Activated T-cell treated with anti-CD3 and anti-CD28 coated beads, Interleukin-2, amount 50 U/mL, for 48 hours (primary cell): ENCODE measurements at places on chromosomes 12 and 14.
A peak's percentile ranks its signal among the peaks of the same experiment; 100 is the strongest.

- DNase-seq: no peak
These were observed 52.4 kb downstream of the ANAPC7 start for GRCh38 chr12:110351119-110351518.

DNA sequence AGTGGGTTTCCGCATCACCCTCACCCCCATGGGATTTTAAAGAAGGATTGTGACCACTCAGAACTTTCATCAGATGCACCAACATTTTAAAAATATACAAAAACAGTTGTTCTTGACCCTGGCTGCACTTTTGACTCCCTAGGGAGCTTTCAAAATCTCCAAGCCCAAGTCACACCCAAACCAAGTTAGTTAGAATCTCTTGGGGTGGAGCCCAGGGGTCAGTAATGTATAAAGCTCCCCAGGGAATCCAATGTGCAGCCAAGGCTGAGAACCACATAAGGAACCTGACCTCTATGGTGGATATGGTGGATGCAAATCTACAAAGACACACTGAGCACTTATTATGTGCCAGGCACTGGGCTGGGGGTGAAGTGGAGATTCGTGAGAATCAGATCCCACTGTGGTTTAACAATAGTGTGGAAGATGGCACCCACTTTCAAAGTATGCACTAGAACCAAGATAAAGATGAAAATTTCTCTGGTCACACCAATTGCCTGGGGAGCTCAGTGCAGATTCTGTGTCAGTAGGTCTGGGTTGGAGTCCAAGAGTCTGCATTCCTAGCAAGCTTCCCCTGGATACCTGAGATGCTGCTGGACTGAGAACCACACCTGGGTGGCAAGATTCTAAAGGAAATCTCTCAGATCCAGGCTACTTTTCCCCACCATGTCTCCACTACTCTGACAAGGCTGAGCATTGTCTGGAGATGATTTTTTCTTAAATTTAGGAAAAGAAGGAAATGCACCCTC lies 18.9 kb upstream of the CMKLR1 start:
- no peak for DNase-seq

DNA sequence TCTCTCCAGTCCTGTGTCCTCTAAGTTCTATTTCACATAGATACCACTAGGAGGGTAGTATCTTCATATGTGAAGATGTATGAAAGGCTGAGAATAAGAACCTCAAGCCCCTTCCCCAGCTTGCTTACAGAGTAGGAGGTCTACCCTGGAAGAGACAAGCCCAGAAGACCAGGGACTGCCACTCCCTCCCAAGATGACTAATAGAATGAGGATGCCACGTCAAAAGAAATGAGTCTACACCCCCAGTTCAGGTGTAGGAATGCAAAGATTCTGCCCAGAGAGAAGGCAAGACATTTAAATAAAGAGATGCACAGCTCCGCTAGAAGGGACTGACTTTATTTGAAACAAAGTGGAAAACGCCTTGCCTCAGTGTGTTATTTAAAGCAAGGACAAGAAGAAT lies 1006.0 kb upstream of the USP15 start:
- no peak for DNase-seq

- no peak for DNase-seq
These were observed 20.0 kb downstream of the UTP20 start for GRCh38 chr12:101299931-101300330.

- no peak for DNase-seq
These were observed 70.7 kb upstream of the PSMA6 start for GRCh38 chr14:35221462-35221861.

GRCh38 chr14:52906141-52906601 lies 44.7 kb downstream of the FERMT2 start:
- DNase-seq: no peak

GRCh38 chr12:127249428-127249827 lies 1017.5 kb upstream of the TMEM132C start:
- no peak for DNase-seq

GRCh38 chr14:99892406-99892805 lies 99.2 kb downstream of the EML1 start:
- no peak for DNase-seq

- no peak for DNase-seq
These were observed 191.8 kb downstream of the DACT1 start for GRCh38 chr14:58829594-58829993.

GRCh38 chr12:15453613-15454012 lies 131.3 kb downstream of the PTPRO start:
- no peak for DNase-seq

DNA sequence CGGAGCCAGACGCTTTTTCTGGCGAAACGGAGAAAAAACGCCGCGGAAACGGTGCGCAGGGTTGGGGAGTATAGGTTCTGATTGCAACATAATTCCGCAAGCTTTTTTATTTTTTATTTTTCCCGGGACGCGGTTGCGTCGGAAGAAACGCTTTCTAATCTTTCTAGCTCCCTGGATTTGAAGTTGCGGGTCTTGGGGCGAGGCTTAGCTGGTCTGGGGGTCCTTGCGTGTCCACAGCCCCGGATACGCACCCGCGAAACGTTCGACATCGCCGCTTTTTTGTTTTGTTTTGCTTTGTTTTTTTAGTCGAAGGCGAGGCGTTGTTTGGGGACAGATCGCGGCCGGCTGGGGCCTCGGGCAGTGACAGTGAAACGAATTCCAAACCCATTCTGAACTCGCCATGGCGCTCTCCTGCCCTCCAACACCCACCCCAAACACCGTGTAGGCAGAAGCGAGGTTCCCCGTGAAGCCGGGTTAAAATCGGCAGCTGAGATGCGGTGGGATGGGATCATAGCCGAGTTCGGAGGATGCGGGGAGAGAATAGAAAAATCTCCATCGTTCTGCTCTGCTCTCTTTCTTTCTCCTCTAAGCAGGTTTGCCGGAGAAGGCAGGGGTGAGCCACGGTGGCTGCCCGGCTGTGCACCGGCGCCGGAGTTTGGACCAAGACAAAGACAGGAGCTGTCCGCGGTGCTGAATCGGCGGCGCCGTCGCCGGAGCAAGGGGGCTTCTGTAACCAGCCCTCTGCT lies 8.1 kb upstream of the LHX5 start:
- DNase-seq: peak; percentile 59

DNA sequence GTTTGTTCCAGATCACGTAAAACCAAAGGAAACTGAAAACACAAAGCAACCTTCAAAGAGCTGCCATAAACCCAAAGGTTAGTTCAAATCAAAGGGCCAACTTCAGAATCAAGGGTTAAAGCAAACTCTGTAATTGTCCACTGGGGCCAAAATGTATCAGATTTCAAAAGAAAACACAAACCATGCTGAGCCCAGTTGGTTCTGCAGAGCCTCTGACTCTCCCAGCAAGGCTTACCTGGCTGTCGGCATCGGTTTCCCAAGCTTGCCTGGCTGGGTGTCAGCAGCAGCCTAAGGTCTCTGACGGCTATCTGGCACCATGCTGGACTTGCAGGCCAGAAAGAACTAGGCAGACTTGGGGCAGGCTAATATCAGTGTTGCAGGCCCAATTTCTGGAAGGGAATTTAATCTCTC lies 125.3 kb downstream of the DAD1 start:
- no peak for DNase-seq

- DNase-seq: no peak
These were observed 174.4 kb downstream of the FOXA1 start for GRCh38 chr14:37420622-37421021.

DNA sequence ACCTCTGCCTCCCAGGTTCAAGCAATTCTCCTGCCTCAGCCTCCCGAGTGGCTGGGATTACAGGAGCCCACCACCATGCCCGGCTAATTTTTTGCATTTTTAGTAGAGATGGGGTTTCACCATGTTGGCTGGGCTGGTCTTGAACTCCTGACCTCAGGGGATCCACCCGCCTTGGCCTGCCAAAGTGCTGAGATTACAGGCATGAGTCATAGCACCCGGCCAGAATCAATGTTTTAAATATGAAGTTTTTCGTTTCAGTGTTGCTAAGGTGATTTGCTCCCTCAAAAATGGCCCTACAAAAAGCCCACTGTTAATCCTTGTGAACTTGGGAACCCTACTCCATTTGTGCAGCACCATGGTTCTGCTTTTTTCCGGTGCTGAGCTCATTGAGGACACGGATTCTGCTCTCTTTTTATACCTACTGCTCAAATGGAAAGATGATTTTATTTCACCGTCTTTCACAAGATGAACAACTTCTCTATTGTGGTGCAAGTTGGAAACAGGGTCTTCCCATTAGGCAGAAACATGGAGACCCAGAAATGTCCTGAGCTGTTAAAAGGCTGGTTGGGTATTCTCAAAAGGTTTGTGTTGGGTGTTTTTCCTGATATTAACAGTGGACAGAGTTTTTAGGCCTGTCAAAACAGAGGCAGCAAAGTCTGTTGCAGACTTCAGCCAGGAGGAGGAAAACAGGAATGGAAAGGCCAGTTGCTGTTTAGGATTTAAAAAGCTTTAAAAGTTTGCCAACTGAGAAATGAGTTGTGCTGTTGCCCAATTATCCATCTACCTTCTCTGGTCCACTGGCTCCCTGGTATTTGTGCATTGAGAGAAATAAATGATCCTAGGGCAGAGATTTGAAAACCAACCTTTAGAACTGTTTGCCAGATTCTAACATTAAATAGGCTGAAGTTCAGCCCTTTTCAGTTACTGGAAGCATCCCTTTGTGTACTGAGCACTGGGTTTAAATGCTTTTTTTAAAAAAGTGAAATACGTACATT lies 85.8 kb downstream of the ATP23 start:
- no peak for DNase-seq

GRCh38 chr12:66960704-66961690 lies 282.1 kb upstream of the GRIP1 start:
- no peak for DNase-seq

- no peak for DNase-seq
These were observed 17.1 kb downstream of the LMO3 start for GRCh38 chr12:16588812-16589211.

DNA sequence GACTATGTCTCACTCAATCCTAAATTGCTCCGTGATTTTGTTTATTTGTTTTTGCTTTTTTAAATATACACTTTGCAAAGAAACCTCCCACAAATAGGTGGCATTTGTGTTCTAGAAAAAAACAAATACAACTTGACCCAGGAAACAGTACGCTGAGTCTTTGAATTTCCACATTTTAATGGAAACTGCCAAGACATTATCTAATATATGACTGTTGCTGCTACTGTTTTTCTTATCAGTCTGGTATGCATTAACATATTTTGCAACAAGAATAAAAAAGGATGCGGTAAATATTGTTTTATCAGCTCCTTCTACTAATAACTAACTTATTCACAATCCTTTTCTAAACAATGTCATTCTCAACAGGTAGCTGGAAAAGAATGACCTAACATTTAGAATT lies 187.4 kb downstream of the LRIG3 start:
- no peak for DNase-seq

DNA sequence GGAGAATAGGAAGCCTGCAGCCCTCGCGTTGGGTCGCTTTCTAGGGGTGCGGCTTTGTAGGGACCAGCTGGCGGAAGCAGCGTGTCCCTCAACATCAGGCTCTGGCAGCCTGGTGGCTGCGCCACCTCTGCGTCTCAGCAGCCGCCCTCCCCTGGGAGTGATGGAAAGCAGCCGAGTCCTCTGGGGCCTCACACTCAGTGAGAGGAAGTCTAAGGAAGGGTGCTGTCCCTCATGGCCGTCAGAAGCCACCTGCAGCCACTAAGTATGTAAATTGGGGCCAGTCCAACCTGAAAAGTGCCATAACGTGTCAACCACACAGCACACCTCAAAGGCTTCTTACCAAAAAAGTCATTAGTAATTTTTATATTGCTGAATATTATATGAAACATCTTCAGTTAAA lies 80.3 kb downstream of the WDR20 start:
- DNase-seq: no peak

- DNase-seq: no peak
These were observed 10.5 kb upstream of the B4GALNT3 start for GRCh38 chr12:449203-449602.

DNA sequence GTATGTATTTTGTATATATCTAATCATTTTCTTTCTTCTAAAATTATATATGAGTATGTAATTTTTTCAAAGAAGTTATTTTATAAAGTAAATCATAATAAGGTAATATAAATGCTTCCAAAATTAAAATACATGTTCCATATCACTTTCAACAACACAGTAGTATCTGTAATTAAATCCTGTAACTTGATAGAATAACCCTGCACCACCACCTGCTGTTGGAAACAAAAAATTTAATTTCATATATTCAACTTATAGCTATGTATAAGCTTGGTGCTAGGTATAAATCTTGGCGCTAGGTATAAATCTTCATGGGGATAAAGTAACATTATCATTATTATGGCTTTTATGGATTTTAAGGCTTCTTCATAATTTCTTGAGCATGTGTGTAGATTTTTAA lies 149.7 kb upstream of the DCN start:
- no peak for DNase-seq

DNA sequence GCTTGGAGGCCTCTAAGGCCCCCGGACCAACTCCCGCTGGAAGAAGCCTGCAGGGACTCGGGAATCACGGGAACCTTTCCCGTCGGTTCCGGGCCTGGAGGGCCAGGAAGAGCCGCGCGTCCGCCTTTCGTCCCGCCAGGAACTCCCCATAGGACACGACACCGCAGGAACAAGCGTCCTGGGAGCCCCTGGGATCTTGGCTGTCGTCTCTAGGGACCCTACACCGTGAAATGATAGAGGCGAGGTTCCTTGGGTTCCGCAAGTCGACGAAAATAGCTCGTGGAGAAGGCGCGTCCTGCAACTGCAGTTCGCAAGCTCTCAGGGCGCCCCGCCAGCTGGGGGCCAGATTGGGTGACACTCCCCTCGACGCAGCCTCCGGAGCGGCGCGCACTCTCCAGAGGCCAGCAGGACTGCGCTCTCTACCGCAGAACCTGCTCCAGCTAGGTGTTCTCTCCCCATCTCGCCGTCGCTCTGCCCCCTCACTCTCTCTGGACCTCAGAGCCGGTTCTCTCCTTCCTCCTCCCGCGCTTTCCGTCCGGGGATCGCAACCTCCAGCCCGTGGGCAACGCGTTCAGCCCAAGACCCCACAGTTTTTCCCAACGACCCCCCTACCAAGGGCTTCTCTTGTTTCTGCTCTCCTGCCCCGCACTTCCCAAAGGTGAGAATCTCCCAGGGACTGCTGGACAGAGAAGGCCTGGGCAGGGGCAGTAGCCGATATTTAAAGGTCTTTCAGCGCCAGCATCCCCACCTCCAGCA lies 776 bp downstream of the BMP4 start:
- DNase-seq: no peak

GRCh38 chr14:91402348-91402747 lies 15.3 kb downstream of the CCDC88C start:
- no peak for DNase-seq

DNA sequence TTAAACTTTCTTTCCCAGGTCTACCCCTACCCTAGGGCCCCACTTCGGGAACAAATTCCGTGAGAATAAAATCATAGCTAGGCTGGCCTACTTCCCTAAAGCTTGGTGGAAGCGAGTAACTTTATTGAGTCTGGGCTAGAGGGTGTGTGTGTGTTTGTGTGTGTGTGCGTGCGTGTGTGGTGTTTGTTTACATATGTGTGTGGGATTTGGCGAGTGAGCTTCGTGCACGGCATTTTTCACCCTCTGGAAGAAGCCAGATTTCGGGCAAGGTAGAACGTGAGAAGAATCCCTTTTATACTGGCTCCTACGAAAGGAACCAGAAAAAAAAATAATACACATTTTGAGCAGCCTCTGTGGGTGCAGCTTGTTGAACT lies 7.5 kb upstream of the LHX5 start:
- DNase-seq: no peak

- no peak for DNase-seq
These were observed 186.5 kb downstream of the KCNA5 start for GRCh38 chr12:5230156-5230555.

GRCh38 chr14:45916340-45916953 lies 663.4 kb upstream of the MIS18BP1 start:
- DNase-seq: no peak

- DNase-seq: no peak
These were observed 11.1 kb upstream of the RTL1 start for GRCh38 chr14:100914597-100915021.

GRCh38 chr12:108157870-108158459 lies 28.9 kb downstream of the WSCD2 start:
- no peak for DNase-seq
